ENCODE measurements at places on chromosomes 12 and 14.

GRCh38 chr12:89529738-89530137 lies 3.9 kb upstream of the POC1B start:
- no peak for DNase-seq

DNA sequence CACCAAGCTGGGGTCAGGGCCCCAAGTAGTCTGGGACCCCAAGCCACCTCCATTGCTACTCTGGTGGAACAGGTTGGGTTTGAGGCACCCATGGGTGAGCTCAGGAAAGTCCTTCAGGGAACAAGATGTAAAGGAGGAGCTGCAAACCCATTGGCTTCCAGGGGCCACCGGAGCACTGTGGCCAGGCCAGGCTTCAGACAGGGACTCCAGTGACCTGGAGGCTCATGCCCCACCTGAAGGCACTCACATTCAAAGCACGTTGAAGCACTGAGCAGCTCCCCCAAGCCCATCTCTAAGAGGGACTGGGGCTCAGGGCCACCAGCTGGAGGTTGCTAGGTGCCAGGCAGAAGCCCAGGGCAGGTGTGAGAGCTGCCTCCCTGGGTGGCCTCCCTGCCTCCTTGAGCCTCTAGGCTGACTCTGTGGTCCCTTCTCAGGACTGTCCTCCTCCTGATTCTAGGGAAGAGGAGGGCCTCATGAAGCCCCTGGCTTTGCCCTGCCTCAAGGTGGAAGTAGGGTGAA lies 49.1 kb downstream of the FAM222A start:
- no peak for DNase-seq

GRCh38 chr14:77100961-77101360 lies 2.9 kb downstream of the CIPC start:
- DNase-seq = no peak

DNA sequence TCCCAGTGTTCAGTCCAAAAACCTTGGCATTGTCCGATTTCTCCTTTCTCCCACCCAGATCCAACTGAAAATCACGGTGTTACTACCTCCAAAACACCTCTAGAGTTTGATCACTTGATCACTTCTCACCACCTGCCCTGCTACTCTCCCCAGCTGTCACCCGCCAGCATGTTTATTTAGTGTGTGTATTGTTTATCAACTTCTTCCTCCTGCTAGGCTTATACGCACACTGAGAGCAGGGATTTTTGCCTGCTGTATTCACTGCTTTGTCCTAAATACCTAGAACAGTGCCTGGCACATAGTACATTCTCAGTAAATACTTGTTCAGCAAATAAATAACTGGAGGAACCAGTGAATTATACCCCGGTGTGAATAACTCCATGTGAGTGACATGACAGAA lies 5.0 kb downstream of the BDKRB1 start:
- DNase-seq = no peak
